ENCODE measurements at places on chromosomes 7 and 10. TPM values are rescaled to one million over a fixed set of nuclear protein-coding genes. Genes with fewer than 3 reads are reported as not detected.

Gene CABCOCO1
- total RNA-seq, result not detected

Gene PAPSS2
- total RNA-seq, result 16.6 TPM

Gene PLCE1
- 2.8 TPM for total RNA-seq

Gene RAMP3
- not detected for total RNA-seq

Gene KMT2E
- total RNA-seq, result 23.3 TPM

Gene ST8SIA6
- 0.03 TPM for total RNA-seq

Gene HMX3
- total RNA-seq, result not detected

Gene EIF5AL1
- 1.0 TPM for total RNA-seq

Gene PRKCQ
- total RNA-seq, result 0.16 TPM

Gene SPDYE2B
- total RNA-seq, result not detected

Gene MOGAT3
- not detected for total RNA-seq

Measured in HT1080 (cell line).